ENCODE measurements at places on chromosomes 3 and 15. TPM values are rescaled to one million over a fixed set of nuclear protein-coding genes. Genes with fewer than 3 reads are reported as not detected.

THPO gene
- total RNA-seq = not detected

XIRP1 gene
- total RNA-seq = not detected

GRCh38 chr3:70990185-70990584 lies 593.3 kb downstream of the FOXP1 start:
- peaks cover 85% of the 10 kb centered on the region for H3K36me3 ChIP-seq
- H3K4me3 ChIP-seq = no peak overlapping the region
- DNase-seq = no peak
- H3K4me1 ChIP-seq = peaks cover 10% of the 10 kb centered on the region
- no peak overlapping the region for H3K27ac ChIP-seq

DNA sequence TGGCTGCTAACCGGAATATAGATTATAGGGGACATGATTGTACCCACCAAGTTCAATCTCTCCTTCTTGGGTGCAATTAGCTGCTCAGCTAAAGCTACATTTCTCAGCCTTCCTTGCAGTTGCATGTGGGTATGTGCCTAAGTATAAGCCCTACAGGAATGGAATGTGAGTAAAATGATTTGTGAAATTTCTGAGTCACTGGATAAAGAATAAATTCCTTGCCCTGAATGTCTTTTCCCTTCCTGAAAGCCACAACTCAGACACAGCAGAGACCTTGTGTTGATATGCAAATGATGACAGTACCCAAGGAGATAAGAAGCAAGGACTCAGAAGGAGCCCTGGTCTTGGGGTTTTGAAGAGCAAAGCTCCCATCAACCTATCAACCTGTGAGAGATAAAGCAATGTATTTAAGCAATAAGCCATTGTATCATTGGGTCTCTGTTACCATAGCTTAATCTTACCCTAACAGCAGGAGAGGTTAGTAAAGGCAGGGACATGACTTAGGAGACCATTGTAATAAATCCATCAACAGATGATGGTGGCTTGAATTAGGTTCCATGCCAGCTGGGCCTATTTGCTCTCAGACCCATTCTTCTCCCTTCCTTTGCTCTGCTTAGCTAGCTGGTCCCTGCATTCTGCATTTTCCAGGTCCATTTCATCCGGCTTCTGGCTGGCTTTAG lies 25.6 kb upstream of the ZNF280D start:
- no peaks in the 10 kb centered on the region for H3K4me1 ChIP-seq
- no peak for DNase-seq
- H3K36me3 ChIP-seq = no peaks in the 10 kb centered on the region
- no peak overlapping the region for H3K4me3 ChIP-seq
- no peak overlapping the region for H3K27ac ChIP-seq

- no peak overlapping the region for H3K27ac ChIP-seq
- no peaks in the 10 kb centered on the region for H3K36me3 ChIP-seq
- no peaks in the 10 kb centered on the region for H3K4me1 ChIP-seq
- no peaks in the 10 kb centered on the region for H3K27me3 ChIP-seq
- DNase-seq = no peak
Observed at GRCh38 chr15:35118960-35119359, 33.9 kb upstream of the NANOGP8 start.
